ENCODE measurements at places on chromosomes 7 and 10.

- DNase-seq, result no peak
Observed at GRCh38 chr10:7755103-7755502, 32.7 kb downstream of the KIN start.

DNA sequence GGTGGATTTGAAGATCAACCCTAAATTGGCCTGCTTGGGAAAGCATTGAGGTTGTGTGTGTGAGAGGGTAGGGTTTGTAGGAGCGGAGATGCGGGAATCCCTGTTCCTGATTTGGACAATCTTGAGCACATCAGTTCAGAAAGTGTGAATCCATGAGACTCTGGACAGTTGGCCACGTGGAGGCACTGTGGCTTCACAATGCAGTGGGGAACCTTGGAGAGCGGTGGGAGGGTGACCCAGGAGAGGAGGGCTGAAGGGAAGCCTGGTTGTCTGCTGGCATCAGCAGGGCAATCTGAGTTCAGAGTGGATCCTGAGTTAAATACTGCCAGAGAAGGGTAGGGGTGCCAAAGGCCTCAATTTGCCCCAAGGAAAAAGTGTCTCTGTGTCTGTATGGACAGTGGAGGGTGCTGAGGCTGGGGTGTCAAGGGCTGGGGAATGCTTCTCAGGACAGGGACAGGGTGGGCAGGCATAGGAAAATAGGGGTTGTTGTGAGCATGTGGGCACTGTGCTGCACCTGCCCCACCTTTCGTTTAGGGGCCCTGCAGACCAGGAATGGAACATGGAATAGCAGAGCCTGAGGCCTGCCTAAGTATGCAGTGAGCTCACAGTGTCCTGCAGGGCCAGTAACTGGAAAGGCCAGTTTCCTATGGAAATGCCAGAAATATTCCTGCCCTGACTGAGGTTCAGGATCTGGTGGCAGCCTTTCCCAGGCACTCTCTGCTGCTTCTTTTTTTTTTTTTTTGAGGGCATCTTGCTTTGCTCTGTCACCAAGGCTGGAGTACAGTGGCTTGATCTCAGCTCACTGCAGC is 162.9 kb upstream of the PRSS58 start:
- no peak for DNase-seq

DNA sequence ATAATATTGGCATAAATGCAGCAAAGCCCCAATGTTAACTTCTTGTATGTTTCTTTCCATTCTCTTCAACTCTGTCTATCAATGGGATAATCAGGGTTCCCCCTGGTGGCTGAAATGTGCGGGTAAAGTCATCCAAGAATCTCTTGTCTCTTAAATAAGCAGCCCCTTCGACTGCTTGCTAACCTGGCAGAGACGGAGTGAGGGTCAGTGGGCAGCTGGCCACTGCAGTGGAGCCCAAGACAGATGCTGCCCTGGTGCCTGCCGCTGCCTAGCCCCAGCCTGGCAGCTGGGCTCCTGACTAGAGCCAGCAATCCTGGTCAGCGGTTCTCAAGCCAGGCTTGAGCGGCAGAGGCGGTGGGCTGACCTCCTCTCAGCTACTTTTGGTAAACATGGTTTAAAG is 248.9 kb downstream of the COBL start:
- peak; percentile 45 for DNase-seq

DNA sequence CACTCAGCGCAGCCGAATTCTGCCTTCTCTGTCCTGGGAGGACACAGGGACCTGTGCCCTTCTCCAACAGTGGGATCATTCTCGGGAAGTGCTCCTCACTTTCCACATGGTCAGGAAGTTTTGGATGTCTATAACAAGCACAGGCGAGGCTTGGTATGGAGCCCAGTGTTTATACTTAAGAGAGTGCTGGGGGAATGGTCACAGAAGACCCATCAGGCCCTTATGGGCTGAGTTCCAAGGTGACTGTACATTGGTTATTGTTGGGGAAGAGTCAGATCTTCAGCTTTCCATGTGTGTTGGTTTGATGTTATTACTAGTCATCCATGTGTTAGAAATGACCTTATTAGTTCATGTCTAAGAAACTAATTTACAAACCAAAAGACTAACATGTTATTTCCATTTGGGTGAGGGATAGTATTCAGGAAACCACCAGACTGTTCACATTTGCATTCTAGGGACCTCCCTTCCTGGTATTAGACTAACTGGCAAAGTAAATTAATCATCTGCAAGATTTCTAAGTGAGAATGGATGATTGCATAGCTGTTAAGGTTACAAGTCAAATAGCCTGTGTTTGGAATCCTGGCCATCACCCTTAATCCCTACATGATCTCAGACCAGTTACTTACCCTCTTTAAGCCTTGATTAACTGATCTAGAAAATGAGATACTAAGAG is 834.2 kb downstream of the LRMDA start:
- no peak for DNase-seq

- no peak for DNase-seq
Observed at GRCh38 chr7:142772051-142772450, 1.3 kb downstream of the PRSS2 start.

DNA sequence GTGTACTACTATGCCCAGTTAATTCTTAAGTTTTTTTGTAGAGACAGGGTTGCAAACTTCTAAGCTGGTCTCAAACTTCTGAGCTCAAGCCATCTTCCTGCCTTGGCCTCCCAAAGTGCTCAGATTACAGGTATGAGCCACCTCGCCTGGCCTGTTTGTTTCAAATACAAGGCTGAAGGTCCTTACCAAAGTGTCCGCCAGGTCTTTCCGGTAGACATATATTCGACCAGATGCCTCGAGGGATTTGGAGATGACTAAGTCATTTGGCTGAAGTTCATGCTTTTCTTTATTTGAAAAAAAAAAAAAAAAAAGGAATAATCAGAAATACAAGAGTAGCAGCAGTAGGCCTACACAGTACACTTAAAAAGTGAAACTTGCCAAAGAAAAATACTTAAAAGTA is 204.5 kb upstream of the CDCA7L start:
- no peak for DNase-seq

DNA sequence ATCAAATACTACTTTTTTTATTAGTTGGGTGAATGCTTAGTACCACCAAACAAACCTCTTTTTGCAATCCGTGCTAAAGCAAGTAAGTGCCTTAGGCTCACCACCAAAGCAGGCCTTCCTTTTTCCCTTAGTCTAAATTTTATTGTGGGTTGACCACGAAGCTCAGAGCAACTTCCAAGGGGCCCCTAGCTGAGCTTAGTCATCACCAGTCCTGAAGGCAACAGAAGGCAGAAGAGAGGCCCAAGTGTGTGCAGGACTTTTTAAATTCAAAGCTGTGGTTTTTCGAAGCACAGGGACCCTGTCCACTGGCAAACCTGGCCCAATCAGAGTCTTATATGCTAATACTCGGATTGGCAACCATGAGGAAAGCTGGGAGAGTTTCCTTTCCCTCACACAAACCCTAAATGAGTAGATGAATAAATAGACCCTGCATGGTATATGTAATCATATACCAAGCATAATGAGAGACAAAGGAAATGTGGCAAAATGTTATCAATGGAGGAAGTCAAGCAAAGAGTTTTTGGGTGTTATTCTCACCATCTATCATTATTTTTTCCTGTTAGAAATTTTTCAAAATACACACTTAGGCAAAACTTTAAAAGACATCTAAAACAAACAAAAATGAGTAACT is 453.2 kb upstream of the GALNT17 start:
- DNase-seq, result no peak

GRCh38 chr7:36650766-36651312 is 73.5 kb downstream of the AOAH start:
- no peak for DNase-seq

Measured in left renal pelvis (tissue), 4 donors.